GM12891 (cell line): ENCODE measurements at places on chromosomes 1 and 21.

DNA sequence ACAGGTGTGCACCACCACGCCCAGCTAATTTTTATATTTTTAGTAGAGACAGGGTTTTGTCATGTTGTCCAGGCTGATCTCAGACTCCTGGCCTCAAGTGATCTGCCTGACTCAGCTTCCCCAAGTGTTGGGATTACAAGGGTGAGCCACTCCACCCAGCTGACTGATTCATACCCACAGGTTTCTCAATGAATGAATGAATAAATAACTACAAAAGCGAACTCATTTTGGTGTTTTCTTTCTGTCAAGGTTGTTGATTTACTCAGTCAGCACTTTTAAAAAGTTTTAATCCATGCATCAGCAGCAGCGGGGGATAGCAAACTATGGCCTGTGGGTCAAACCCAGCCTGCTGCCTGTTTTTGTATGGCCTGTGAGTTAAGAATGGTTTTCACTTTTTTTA, 217.5 kb downstream of the FAF1 start:
- DNase-seq = no peak

GRCh38 chr1:149917571-149918144, at the start of gene SV2A:
TSS of gene SV2A (minus strand) at chr1:149917844. CDS start at chr1:149913840, 4,004 bp downstream.
- no peak for DNase-seq

GRCh38 chr21:32977216-32977615, 48.5 kb upstream of the OLIG2 start:
- DNase-seq = no peak

GRCh38 chr1:83318366-83318765, 680.6 kb downstream of the TTLL7 start:
- no peak for DNase-seq

GRCh38 chr21:44295163-44295573, 4.7 kb upstream of the PFKL start:
- no peak for DNase-seq

GRCh38 chr1:196091397-196092135, 516.7 kb downstream of the KCNT2 start:
- DNase-seq = no peak

GRCh38 chr1:58699011-58699762, 675 bp downstream of the MYSM1 start:
- DNase-seq = no peak

- DNase-seq = no peak
Measured at GRCh38 chr1:46607345-46608130, 3.5 kb upstream of the MKNK1 start.

- no peak for DNase-seq
Measured at GRCh38 chr1:172167796-172168596, 252.5 kb upstream of the C1orf105 start.

DNA sequence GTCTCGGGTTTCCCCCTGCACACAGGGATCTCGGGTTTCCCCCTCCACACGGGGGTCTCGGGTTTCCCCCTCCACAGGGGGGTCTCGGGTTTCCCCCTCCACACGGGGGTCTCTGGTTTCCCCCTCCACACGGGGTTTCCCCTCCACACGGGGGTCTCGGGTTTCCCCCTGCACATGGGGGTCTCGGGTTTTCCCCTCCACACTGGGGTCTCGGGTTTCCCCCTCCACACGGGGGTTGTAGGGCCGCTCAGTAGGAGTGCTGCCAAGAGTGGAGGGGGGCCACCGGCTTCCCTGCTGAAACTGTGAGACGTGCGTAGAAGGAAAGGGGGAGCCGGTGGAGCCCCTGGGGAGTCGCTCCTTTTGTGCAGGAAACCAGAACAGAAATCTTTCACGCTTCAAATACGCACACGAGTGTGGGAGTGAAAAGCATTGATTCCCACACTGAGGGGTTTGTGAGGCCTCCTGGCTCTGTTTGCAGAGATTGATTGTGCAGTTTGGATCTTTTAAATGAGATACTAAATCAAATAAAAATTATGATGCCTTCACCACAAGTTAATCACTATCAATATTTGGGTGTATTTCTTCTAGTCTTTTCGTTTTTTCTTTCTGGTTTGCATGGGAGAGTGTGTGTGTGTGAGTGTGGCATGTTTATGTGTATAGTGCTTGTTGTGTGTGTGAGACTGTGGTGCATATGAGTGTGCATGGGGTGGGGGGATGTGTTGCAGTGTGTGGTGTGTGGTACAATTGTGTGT, 54.3 kb upstream of the TRAPPC10 start:
- peak; percentile 42 for DNase-seq

GRCh38 chr1:4755301-4755845, 101.0 kb downstream of the AJAP1 start:
- no peak for DNase-seq

DNA sequence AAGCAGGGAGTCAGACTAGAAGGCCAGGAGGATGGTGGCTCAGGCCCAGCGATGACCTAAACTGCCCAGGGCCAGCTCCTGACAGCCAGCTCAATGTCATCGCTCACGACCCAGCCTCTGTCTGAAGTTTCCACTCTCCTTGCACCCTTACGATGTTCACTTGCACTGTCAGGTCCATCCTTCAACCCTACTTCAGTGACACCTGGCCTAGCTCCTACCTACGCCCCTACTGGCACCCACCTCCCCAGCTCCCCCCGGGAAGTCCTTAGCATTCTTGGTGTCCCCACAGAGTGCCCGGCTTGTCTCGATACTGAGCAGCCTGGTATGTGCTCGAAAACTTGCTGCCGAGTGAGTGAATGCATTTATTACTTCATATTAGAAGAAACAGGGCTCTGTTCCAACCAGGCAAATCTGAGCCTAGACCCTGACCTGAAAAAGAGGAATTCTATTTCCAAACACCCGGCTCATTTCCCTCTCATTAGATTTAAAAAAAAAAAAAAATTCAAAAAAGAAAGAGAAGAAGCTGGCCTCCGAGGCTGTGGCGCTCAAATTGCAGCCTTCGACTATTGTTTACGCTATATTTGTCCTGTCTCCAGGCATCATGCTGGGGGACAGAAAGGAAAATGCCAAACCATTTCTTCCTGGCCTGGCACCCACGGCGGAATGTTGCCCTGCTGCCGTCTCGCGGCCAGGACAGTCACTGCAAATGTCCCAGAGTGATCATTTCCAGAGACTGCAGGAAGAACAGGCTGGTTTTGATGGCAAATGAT, 29.8 kb upstream of the LRRC38 start:
- no peak for DNase-seq

GRCh38 chr1:24193046-24193445, 6.0 kb upstream of the IFNLR1 start:
- DNase-seq = no peak

DNA sequence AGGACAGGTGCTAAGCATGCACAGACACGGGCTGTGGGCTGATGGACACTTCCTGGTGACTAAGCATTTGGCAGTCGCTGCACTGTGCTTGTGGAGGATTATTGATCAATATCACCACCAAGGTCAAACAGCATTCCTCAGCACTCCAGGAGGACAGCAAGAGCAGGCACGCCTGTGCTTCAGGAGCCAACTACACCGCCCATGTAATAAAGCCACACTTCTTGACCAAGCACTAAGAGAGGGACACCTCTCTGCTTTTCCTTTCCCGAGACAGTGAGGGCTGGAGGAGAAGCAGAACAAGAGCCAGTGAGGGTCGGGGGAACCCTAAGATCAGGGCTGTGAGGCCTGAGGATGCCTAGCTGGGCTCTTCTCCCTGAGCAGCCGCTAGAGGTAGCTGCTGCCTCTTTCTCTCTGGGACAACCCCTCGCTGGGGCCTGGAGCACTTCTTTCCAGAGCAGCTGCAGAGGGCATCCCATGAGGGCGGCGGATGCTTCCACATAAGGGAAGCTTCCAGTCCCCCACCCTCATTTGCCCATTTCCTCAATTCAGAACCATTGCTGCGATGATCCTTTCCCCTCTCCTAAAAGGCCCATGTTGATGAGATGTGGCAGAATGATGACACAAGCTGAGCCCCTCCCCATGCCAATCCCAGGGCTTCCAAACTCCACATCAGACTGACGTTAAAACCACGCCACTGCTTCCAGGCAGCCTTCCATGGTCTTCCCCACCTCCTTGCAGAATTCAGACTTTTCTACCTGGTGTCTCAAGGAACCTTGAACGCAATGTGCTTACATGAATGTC, 19.1 kb downstream of the RAB7B start:
- peak; percentile 49 for DNase-seq

DNA sequence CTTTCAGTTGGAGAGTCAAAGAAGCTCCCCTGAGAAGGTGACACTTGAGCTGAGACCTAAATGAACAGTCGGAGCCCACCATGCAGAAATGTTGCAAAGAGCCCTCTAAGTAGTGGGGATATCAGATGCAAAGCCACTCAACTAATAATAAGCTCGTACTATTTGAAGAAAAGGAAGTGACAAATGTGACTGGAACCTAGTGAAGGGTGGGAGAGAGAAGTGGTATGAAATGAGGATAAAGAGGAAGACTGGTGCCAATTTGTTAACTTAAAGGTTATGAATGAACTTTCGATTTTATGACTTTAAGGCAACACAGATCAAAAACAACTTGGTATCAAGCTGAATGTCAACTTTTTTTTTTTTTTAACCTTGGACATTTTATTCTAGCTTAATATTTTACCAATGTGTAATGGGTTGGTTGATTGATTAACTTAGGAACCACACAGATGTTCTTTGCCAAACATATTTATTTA, 14.7 kb downstream of the LYPLAL1 start:
- DNase-seq = no peak

DNA sequence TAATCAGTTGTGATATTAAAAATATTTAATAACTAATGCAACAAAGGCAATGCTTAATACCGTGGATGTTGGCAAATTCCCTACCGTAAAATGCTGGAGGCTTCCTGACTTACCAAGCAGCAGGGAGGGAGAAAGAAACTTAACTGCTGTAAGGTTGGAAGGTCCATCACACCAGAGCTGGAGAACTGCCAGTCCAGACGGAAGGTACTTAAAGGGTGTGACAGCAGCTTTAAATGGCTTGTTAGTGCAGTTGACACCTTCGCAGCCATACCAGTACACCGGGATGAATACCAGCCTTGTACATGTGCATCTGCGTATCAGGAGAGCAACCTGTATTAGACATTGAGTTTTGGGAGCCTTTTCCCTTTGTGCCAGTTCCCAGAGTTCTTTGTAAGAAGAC, 269.5 kb upstream of the NCAM2 start:
- no peak for DNase-seq

DNA sequence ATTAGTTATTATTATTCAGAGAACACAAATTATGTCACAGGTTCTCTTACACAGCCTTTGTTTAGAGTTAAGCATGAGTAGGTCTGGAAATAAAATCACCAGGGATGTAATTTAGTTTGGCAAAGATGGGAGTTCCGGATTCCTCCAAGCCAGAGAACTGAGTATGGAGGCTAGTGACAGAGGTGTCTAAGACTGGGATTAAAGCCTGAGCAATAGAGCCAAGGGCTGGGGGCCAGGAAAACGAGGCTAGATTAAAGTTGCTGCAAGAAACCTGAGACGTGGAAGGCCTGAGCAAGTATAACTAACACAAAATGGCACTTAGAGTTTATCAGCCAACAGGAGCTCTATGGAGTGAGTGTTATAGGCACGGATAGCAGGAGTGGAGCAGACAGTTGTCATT, 381.6 kb downstream of the SRGAP2C start:
- no peak for DNase-seq

- DNase-seq = no peak
Measured at GRCh38 chr1:211343607-211344006, 17.0 kb downstream of the TRAF5 start.

- peak; percentile 16 for DNase-seq
Measured at GRCh38 chr1:246170574-246171261, 336.4 kb downstream of the SMYD3 start.

DNA sequence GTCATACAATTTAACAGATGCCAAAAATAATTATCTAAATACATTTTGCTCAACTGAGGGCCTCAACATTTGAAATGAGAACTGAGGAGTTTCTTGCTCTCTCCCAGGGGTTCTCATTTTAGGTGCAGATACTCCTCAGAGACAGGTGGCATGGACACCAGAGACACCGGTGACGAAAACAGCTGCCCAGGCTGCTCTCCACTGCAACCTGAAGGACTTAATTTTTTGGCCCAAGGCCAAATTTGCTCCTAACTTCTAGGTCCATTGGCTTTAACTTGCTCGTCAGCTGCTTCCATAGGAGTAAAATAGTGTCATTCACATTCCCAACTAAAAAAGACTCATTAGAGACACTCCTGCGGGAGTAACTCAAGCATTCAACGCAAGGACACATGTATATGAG, 87.0 kb downstream of the NRIP1 start:
- DNase-seq = no peak

- DNase-seq = no peak
Measured at GRCh38 chr1:167440345-167440744, 78.0 kb downstream of the CD247 start.

DNA sequence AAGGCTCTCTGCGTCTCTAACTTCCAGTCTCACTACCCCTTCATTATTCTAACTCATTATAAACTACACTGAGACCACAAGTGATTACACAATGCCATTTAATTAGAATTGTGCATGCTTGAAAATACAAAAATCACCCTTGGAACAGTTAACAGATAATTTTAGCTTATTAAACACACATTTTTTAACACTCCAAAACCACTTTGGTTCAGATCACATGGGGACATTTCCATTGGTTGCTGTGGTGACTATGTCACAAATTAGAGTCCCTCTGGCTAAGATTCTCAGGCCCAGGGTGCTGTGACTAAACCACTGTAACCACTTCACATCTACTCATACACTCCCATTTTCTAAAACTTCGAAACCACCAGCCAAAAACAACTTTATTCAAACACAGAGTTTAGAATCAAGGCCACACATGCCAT, 43.0 kb downstream of the JAK1 start:
- DNase-seq = no peak

DNA sequence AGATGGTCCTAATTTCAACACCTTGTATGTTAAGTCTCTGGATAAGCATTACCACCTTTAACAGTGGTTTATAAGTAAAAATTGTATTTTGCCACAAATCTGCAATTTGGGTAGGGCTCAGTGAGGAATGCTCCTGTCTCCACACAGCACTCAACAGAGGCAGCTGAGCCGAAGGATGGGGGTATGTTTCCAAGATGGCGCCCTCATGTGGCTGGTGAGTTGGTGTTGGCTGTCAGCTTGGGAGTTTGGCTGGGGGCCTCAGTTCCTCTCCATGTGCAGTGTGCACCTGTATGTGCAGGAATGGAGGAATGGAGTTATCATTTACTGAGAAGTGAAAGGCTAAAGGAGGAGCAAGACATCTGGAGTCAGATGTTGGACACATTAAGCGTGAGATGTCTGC, 136.8 kb downstream of the GABPA start:
- DNase-seq = no peak

DNA sequence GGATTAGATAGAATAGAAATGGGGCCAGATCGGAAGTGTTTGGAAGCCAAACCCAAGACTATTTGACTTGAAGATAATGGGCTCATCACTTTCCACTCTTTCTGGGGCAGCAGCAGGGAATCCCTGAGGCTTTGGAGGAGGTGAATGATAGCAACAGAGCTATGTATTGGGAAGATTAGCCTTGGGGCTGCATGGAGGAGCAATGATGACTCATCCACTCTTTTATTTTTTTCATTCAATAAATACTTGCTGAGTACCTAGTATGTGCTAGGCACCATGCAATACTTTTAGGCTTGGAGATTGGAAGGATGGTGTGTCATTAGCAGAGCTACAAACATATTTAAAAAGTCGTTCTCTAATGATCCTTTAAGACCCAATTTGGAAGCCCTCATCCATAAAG, 166.9 kb upstream of the FOXD3 start:
- no peak for DNase-seq
